NCI-H1105 treated with DMSO at 0.1 percent for 48 hours (cell line): ENCODE measurements at places on chromosomes 4 and X.

DNA sequence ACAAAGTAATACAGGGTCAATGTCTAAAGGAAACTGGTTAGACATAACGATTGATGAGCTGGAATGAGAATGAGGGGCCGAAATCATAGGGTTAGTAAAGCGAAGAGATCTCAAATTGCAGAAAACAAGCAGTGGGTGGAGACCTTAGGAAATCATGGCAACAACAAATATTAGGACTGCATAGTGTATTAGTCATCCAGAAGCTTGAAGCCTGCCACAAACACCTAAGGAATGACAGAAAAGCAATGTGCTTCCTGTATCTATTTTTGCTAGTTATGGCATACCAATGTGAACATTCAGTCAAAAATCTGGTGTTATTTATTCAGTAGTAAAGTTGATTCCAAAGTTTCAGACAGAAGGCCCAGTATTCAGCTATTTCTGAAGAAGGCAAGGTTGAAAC lies 410.9 kb upstream of the CT83 start:
- DNase-seq, result no peak

GRCh38 chr4:83771113-83771705 lies 235.3 kb downstream of the GPAT3 start:
- DNase-seq, result peak; percentile 32

DNA sequence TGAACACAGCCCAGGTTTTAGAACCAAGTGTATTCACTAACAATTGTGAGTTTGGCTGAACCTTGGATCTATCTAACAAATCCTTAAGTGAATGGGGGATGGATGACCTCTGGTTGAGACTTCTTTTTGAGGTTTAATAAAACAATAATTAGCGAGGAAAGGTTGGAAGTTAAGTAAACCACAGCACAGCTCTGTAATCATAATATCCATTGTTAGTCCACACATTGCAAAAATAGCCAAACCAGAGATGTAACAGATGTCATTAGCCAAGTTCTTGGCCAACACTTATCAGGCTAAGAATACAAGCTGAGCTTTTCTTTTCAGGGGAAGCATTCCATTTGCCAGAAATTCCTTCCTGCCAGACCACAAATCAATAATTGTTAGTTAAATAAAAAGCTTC lies 59.1 kb downstream of the FREM3 start:
- no peak for DNase-seq

GRCh38 chrX:71215338-71215912 lies 7.6 kb upstream of the GJB1 start:
- DNase-seq, result no peak

GRCh38 chr4:85431881-85432485 lies 43.0 kb upstream of the ARHGAP24 start:
- DNase-seq, result no peak

DNA sequence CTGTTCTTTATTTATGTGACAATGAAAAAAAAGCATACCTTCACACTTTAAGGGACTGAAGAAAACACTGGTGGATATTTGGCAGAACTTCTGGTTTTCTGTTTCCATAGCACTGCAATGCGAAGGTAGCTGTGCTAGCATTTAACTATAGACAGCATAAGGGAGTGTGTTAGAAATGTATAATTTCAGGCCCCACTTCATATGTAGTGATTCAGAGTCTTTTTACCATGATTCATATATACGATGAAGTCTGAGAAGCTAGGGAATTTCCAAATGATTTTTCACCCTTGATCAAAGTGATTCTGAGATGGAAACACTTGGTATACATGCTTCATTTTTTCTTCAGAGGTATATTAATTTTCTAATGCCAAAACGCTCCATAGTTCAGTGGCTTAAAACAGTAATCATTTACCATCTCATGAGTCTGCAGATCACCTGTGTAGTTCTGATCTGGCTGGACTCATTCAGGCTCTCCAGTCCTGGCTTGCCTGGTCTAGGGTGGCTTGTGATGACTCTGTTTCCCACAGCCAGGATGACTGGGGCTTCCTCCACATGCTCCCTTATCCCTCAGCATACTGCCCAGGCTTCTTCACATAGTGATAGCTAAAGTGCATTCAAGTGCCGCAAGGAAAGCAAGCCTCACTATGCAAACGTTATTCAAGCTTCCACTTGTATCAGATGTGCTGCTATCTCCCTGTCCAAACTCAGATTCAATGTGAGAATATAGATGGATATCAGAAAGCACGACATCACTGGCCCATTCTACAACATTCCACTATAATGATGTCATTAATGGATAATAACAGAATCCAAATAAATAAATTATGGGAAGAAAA lies 790.1 kb downstream of the TECRL start:
- DNase-seq, result no peak
